ENCODE measurements at places on chromosomes 12 and 14.

- DNase-seq, result no peak
These were observed 38.4 kb downstream of the FRS2 start for GRCh38 chr12:69508621-69509020.

- no peak for DNase-seq
These were observed 293.2 kb downstream of the PAWR start for GRCh38 chr12:79397609-79398008.

- DNase-seq, result no peak
These were observed 306.6 kb downstream of the DAD1 start for GRCh38 chr14:22282417-22282816.

- peak; percentile 74 for DNase-seq
These were observed 9.7 kb downstream of the SLC25A47 start for GRCh38 chr14:100332797-100333196.

GRCh38 chr14:22627506-22628263, 16.5 kb downstream of the OR6J1 start:
- DNase-seq, result no peak

- DNase-seq, result no peak
These were observed 6.6 kb downstream of the PPP4R4 start for GRCh38 chr14:94180655-94181271.

DNA sequence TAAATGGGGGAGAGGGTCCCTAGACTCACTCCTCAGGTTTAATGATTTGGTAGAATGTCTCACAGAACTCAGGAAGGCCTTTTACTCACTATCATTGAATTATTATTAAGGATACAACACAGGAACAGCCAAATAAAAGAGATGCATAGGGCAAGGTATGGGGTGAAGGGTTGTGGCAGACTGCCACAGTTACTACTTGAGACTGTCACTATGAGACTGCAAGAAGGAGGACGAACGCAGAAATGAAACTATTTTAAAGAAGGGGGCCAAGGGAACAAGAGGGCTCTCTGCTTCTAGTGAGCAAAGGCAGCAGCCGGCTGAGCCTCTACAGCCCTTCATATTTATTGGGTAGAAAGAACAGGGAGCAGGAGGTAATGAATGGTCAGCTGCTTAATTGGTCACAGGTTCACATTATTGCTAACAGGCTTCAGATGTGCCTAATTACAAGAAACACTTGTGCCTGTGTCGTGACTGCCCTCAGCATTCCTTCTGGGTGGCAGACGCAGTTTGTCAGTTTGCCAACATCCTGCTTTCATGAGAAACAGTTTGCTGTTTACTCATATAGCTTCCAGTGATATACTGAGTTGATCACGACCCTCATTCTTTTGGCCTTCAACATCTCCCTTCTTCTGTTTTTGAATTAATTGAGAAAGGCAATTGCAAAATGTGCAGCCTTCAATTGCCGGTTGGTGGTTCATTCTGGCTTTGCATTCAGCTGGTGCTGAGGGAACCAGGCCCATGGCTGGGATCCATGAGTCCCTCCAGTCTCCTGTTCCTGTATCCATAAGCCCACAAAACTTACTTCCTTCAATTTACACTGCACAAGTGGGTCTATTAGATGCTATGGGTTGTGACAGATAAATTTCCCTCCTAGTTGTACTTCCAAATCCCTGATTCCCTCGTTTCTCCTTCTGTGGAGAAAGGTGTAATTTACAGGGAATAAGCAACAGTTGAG, 82.8 kb upstream of the PLEKHG7 start:
- no peak for DNase-seq

DNA sequence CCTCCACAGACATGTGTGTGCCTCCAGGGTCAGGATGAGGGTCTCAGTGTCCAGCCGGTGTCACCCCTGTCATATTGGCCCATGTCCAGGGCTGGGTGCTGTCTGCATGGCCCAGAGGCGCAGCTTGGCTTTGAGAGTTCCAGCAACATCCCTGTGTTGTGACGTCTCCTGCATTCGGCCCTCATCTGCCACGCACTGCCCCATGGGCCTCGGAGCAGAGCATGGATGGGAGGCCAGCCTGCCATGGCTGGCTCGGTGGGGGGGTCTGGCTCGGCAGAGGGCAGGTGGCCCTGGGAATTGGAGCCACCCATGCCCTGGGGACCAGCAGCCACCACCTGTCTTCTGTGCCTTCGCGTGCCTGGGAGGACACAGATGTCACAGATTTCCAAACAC, 10.8 kb upstream of the TEX22 start:
- no peak for DNase-seq

GRCh38 chr12:24280056-24280842, 330.8 kb upstream of the SOX5 start:
- no peak for DNase-seq

DNA sequence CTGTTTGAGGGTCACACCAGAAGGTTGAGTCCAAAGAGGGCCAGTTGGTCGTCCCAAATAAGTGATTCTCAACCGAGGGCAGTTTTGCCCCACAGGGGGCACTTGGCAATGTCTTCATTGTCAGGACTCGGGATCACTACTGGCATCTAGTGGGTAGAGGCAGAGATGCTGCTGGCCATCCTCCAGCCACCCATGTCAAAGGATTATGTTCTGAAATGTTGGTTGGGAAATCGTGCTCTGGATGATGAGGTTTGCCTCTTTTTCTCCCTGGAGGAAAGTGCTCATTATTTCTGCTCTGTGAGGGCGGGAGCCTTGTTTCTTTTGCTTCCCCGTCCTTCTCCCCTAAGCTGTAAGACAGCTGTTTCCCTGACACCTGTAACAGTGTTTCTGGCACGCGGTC, 3.6 kb downstream of the ZNF839 start:
- peak; percentile 14 for DNase-seq

- no peak for DNase-seq
These were observed 92.9 kb upstream of the EGLN3 start for GRCh38 chr14:34043627-34044372.

DNA sequence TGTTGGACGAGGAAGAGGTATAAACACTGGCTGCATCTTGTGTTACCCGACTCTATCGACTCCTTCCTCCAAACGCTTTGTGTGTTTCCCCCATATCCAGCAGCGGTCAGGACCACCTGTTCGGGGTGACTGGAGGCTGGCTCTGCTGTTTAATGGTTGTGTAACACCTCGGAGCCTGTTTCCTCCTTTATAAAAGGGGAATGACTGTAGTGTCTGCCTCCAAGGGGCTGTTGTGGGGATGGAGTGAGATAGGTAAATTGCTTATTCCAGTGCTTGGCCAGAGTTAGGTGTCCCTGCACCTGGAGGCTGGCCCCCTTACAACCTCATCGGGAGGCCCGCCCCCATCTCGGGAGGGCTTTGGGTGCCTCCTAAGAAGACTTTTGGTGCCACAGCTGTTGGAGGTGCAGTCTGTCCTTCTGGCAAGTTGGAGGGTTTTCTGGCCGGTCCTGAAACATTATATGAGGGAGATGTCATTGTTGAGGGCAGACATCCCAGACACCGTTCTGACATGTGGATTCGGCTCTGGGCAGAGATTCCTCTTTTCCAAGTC, 1.1 kb downstream of the MLXIP start:
- DNase-seq, result no peak

DNA sequence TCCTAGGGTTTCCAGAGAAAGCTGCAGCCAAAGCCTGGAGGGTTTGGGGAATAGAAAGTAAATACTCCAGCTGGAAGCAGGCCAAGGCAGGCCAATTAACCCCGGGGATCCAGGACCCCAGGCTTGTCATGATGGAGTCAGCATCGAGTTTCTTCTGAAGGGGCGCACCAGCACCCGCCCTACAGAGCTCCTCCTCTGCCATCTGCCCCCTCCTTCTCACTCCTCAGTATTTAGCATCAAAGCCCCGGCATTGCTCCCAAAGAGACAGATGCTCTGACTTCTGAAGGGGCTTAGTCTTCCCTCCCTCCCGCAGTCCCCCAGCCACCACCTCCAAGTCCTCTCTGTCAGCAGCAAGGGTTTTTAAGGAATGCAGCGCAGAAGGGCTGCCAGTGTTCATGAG, 285.1 kb upstream of the NOS1 start:
- DNase-seq, result peak; percentile 47

- no peak for DNase-seq
These were observed 51.0 kb downstream of the MAGOHB start for GRCh38 chr12:10562306-10562933.

DNA sequence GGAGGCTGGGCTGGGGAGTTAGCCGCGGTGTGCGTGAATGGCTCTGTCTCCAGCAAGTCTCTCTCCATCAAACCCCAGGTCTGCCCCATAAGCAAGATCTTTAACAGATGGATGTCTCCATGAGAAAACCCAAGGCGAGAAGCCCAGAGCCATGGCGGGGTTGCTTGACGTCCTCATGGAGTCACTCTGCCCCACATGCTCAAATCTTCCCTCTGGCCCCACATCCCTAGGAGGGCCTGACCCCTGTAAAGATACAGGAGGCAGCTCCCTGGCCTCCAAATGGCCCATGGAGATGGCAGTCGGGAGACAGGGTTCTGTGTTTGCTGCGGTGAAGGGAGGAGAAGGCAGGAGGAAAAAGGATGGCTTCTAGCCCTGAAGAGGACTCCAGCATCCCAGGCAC, 49.3 kb downstream of the C14orf132 start:
- no peak for DNase-seq

DNA sequence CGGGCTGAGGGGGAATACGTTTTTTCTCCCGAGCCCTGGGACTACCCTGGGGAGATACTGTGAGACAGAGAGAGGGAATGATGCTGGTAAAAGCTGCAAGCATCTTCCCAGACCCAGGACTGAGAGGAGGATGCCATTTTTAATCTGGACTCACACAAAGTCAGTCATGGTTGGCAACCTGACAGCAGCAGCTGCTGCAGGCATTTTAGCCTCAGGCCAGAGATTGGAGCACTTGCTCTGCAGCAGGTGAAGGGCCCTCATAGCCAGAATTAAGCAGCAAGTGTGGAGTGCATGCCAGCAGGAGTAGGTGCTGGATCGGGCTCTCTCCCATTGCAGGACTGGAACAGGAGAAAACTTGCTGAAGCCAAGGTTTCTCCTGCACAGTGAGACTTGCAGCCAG, 361.1 kb upstream of the CLEC14A start:
- no peak for DNase-seq

- DNase-seq, result no peak
These were observed 80.2 kb downstream of the NUAK1 start for GRCh38 chr12:106058256-106059182.

- DNase-seq, result peak; percentile 31
These were observed 193.7 kb upstream of the LRIG3 start for GRCh38 chr12:59113831-59114615.

GRCh38 chr12:44224399-44225148, 388.7 kb downstream of the TMEM117 start:
- DNase-seq, result no peak

DNA sequence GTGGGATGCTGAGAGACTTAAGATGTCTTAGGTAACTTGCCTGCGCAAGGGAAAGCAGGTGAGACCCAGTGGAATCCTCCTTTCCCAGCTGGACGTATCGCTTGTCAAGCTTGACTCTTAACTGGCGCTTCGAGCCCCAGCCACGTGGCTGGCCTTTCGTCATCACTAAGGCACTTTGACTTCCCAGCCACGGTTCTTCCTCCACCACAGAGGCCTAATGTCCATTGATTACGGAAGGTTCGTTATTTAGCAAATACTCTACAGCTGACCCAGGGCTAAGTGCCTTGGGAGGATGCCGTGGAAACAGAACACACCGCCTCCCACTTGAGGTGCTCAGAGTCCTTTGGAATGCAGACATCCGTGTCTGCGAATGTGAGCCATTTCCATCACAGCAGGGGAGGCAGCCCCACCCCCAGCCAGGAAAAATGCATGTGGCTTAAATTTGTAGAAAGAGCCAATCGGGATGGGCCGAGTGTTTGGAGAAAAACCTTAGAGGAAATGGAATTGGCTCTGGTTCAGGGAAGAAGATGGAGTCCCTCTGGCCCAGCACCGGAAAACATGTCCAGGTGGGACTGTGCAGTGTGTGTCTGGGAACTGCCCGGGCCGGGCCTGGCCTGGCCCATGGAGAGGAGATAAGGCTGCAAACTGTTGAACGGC, 115.7 kb downstream of the PLXNC1 start:
- no peak for DNase-seq

DNA sequence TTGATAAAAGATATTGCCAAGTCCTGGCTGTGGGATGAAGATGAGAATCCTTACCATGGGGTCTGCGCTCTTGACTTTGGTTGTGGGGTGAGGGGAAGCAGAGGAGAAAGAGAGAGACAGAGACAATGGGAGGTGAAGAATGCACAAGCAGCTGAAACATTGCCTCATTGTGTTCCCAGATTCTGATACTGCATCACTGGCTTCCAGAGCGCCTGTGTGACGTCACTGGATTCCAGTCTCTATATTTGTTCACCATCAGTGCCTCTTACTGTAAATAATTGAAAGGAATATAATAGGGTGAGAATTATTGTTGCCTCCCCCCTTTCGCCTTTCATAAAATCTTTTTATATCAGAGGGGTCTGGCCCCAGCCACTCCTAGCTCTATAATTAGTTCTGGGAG, 188.9 kb upstream of the NTF3 start:
- DNase-seq, result no peak

- peak; percentile 99 for DNase-seq
These were observed 6.8 kb upstream of the CHD4 start for GRCh38 chr12:6613776-6614512.

- no peak for DNase-seq
These were observed 39.5 kb downstream of the SCARB1 start for GRCh38 chr12:124824195-124824594.

GRCh38 chr12:48788854-48789775, at the start of gene ADCY6:
Gene ADCY6, minus strand, starts transcription at chr12:48789089. Its CDS starts 5,655 bp downstream, at chr12:48783434.
- DNase-seq, result no peak

DNA sequence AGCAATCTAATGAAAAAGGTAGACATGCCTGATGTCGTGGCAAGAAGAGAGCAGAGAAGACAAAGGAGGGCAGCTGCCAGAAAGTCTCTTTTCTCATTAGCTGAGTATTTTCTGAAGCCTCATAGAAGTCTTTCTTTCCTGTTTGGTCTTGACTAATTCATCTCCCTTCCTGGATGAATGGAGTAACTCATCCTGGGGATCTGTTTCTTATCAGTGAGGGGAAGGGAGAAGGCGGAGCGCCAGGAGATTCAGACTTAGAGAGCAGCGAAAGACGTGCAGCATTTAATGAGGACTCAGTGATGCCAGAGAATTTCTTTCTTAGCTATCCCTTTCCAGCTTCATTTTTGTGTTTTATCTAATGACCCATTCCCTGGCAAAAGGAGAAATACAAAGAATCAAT, 89.4 kb downstream of the SLC15A4 start:
- DNase-seq, result no peak

GRCh38 chr12:102696045-102696444, 215.7 kb upstream of the IGF1 start:
- DNase-seq, result no peak

DNA sequence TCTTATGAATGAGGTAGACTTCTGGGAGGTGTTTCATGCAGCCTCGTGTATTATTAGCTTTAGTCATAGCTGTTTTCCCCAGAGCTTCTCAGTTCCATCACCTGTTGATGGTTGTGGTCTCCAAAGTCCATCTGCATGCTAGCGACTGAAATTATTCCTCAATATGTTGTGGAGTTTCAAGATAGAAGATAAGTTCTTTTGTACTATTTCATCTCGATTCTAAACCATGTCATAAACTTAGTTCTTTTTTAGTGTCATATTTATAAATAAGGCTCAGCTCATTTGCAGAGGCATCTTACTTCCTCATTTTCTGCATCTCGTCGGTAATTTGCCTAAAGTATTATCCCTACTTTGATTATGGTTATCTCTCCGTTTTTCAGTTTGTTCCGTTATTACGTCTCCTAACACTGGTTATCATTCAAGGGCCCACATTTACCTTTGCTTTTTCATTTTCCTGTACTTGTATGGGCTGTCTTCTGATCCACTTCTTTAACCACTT, 119.1 kb downstream of the ITPR2 start:
- DNase-seq, result no peak

- no peak for DNase-seq
These were observed 2.0 kb downstream of the EEA1 start for GRCh38 chr12:92927055-92927435.

Measured in NCI-H2107 (cell line).